ENCODE measurements at places on chromosomes 2 and 18.

DNA sequence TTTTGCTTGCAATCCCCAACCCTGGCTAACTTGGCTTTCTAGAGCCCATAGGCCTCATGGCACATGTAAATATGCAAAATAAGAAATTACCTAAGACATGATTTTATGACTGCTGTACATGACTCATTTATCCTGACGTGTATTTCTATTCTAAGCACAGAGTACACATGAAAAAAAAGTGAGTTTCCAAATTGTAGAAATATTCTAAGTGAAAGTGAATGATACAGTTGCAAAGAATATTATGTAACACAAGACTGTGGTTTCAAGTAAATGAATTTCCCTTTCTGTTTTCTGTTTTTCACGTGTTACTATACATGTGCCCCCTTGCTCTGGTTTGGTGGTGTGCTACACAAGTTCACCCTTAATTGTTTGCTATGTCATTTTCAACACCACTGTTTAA is 162.4 kb downstream of the LRP1B start:
- DNase-seq = peak; percentile 0

GRCh38 chr2:151228847-151229512 is 32.7 kb downstream of the RBM43 start:
- DNase-seq = no peak

- no peak for DNase-seq
These were observed 20.5 kb downstream of the FRZB start for GRCh38 chr2:182845794-182846417.

GRCh38 chr2:127559454-127559853 is 24.0 kb downstream of the MYO7B start:
- DNase-seq = no peak

DNA sequence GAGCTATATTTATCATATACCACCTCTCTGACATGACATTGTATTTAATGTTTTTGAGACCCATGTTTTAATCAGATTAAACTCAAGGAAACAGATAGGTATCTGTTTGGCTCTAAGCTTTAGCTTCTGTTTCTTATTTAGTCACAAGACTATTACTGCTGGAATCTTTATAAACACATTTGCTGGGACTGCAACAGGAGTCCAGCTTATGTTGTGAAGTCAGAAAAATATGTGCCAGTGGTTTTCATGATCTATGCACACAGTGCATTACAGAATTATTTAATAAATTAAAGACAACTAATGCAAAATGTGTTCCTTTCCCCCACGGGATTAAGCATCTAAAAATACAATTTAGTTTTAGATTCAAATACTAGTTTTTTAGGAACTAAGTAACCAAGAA is 338.9 kb downstream of the ZEB2 start:
- DNase-seq = peak; percentile 50

DNA sequence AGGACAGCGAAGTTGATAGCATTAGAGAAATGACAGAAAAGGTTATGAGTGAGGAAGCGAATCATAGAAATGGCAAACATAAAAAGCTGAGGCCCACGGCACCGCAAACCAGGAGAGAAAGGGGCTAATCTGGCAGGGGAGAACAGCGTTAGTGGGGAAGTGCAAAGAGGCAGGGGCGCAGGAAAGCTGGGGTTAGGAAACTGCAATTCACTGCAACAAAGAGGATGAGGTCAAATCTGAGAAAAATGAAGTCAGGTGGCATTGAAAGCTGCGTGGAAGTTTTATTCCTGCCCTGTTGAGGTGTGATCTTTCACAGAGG is 653 bp upstream of the ABI2 start:
- no peak for DNase-seq

DNA sequence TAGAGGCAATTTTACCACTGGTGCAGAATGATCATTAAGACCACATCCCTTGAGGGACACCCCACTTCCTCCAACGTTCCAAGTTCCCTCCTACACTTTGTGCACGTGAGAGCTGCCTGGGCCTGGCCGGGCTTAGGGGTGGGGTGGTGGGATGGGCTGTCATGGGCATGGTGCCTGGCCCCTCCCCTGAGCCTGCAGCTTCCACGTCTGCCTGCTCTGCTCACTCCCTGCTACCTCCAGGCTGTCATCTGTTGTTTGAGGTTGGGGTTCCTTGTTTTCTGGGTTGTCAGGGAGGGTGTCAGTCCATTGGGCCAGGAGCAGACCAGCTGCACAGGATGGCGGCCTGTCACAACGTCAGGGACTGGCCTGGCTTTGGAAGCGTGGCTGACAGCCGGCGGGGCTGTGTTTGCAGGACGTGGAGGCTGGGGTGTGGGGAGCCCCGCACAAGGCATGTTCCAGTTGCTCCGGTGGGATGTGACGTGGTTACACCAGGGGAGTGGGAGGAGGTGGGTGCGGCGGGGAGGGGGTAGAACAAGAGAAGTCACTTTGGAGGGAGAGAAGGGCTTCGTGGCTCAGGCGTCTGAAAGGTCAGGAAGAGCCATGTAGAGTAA is 72.3 kb downstream of the RTP5 start:
- no peak for DNase-seq

- DNase-seq = no peak
These were observed 1.2 kb upstream of the CABLES1 start for GRCh38 chr18:23133860-23134779.

DNA sequence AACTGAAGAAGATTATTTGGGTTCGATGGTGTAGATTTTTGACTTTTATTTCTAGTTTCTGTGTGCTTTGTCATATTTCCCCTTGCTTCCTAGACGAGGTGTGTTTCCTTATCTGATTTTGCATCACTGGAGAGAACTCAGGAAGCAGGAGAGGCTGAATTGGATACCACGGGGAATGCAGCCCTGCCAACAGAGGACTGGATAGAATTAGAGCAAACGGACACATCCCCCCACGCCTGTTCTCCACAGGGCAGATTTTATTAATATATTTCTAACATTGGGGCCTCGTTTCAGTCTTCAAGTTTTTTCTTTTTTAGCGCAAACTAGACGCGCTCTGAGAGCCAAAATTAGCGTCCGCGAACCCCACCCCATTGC is 678 bp upstream of the VAPA start:
- no peak for DNase-seq

GRCh38 chr2:182649316-182649715 is 66.7 kb upstream of the DNAJC10 start:
- peak; percentile 43 for DNase-seq

GRCh38 chr2:70977605-70978205 is 725 bp upstream of the ANKRD53 start:
- DNase-seq = peak; percentile 74

GRCh38 chr2:238162846-238163441 is 4.2 kb downstream of the ERFE start:
- no peak for DNase-seq

- DNase-seq = no peak
These were observed 28.6 kb downstream of the MDH1 start for GRCh38 chr2:63617366-63617765.

DNA sequence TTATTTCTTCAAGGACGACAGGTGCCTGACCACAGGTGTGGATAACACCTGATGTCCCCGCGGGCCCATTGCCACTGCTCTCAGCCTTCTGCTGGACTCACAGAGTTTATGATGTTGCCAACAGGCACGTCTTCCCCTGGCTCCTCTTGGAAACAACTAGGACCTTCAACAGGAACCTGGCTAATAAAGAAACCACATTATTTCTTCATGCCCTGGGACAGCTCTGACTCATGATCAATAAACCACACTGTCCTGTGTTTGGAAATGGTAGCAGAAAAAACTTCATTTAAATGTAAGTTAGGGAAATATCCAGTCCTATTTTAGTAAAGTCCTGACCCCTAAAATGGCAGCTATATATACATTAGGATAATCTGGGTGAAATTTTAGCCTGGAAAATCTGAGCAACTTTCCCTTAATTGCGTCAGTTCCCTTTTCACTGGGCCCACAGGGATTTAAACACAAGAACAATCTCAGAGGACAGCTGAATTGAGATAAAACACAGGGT is 158.9 kb downstream of the VAPA start:
- peak; percentile 87 for DNase-seq

- DNase-seq = no peak
These were observed 1.3 kb upstream of the ANKRD12 start for GRCh38 chr18:9135081-9135911.

DNA sequence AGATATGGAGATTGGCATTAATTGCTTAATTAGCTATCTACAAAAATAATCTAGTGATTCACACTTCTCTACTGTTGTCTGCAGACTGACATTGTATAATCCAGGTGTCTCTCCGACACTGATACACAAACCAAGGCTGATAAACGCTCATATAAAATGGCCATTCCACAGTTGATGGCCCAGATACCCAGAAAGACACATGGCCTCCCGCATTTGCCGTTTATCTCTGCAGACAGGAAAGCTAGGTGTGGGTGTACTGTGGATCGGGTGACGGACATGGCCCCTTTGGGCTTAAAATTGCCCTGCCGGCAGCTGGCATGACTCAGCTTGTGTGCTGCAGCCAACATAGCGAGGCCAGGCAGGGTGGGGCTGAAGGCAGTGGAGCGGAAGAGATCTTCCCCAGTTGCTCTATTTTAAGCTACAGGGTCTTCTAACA is 18.5 kb downstream of the PMAIP1 start:
- peak; percentile 37 for DNase-seq

- no peak for DNase-seq
These were observed 500.6 kb upstream of the MYT1L start for GRCh38 chr2:2831633-2832032.

DNA sequence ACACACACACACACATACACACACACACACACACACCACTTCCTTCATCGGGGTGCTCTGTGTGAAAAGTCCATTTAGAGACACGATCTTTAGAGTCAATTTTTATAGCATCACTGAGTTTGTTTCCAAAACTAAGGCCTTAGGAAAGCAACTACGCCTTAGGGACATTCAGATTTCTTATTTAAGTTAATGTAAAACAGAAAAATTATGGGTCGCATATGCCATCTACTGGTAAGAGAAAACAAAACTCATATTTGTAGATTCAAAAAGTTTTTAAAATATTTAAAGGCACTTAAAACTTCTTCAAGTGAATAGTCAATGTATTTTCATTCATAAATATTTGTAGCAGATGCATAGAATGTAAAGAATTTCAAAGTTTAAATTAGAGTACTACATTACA is 166.2 kb downstream of the ATAD2B start:
- peak; percentile 71 for DNase-seq

- DNase-seq = no peak
These were observed 237.4 kb downstream of the LPIN1 start for GRCh38 chr2:11983870-11984269.

GRCh38 chr2:70328921-70329561 is 27.2 kb upstream of the FAM136A start:
- DNase-seq = no peak

GRCh38 chr2:238865744-238866355 is 18.0 kb downstream of the TWIST2 start:
- DNase-seq = no peak

GRCh38 chr18:62128157-62128556 is 58.7 kb downstream of the PIGN start:
- peak; percentile 72 for DNase-seq

DNA sequence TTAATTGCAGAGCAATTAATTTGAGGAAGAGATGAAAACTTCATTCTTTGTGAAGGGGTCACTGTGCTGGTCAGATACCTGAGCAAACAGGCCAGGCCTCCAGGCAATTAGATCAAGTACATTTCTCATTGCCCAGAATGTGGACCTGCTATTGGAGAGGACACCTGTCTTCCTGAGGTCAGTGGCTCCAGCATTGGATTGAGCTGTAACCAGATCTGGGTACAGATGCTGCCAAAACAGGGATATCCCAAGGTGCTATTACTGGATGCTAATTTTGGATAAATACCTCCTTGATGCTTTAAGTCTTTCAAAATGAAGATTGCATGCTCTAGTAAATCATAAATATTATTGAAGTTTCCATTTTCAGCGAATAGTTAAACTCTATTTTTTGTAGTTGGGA is 131.5 kb downstream of the FAM161A start:
- no peak for DNase-seq

GRCh38 chr18:3867236-3867635 is 417.3 kb downstream of the TGIF1 start:
- no peak for DNase-seq

- DNase-seq = no peak
These were observed 65.5 kb downstream of the SOWAHC start for GRCh38 chr2:109679626-109680025.

GRCh38 chr2:136124805-136125204 is 6.9 kb upstream of the CXCR4 start:
- no peak for DNase-seq

- no peak for DNase-seq
These were observed 6.0 kb downstream of the LHCGR start for GRCh38 chr2:48749291-48750127.

DNA sequence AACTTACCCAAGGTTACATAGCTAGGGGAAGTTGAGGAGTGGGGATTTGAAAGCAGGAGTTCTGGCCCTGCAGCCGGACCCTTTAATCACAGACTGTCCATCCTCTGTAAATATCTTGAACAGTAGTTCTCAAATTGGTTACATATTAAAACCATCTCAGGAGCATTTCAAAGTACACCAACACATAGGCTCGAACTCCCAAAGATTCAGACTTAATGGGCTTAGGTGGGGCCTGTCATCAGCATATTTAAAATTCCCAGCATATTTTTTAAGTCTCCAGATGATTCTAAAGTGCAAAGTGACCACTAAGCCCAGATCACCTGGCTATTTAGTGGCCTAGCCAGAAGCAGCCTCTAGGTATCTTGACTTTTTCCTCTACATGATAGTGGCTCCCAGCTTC is 192.2 kb downstream of the ZNF385B start:
- no peak for DNase-seq

DNA sequence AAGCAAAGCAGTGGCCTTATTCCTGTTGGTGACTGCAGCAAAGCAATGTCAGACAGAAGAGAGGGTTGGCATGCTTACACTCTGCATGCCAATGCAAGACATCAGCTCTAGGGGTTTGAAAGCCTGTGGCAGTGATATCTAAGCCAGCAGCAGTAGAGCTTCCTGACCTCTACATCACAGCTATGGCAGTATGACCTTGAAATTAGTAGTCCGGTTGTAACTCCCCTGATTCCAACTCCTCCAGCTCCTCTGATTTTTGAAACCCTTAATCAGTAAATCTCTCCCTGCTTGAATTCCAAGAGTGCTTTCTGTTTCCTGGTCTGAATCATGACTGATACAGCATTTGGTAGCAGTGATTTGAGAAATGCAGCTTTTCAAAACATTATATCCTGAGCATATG is 60.0 kb upstream of the LRP1B start:
- DNase-seq = peak; percentile 19

GRCh38 chr2:202114291-202114690 is 41.2 kb downstream of the KIAA2012 start:
- no peak for DNase-seq

GRCh38 chr18:35973650-35974049 is 1.2 kb downstream of the RMP24 start:
- DNase-seq = no peak

- no peak for DNase-seq
These were observed 194.6 kb downstream of the STK39 start for GRCh38 chr2:168052773-168053172.

DNA sequence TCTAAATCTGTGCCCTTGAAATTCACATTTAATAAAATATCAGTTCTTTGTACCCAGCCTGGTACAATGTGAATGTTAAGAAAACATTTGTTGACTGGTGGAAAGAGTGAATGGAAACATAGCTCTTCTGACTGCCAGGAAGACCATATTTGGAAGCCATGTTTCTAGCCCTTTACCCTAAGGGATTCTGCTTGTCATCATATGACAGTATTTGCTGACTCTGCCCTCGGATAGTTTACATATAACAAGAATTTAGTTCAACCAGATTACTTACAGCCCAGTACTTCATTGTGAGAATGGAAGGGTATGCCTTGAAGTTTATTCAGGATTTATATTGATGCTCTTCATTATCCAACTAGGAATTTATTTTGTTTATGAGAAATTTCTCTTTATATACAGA is 13.8 kb upstream of the KCNS3 start:
- DNase-seq = peak; percentile 12

Measured in fibroblast of villous mesenchyme (primary cell).